ENCODE measurements at places on chromosomes 4 and X.

DNA sequence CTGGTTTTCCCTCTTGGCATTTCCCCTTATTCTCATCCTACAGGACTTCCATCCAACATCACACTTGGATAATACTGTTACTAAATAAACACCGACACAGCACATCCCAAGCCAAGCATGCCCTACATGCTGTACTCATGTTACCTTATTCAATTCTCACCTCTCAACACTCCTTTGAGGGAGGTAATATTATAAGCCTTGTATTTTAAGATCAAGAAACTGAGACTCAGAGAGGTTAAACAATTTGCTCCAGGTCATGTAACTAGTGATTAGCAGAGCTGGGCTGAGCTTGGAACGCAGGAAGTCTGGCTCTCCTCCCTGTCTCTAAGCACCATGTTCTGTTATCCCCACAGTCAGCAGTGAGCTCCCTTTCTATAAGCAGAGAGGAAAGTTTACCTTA lies 333.6 kb upstream of the IGFBP7 start:
- H3K27me3 ChIP-seq = no peaks in the 10 kb centered on the region
- no peak overlapping the region for H3K27ac ChIP-seq
- no peak overlapping the region for H3K4me3 ChIP-seq
- H3K4me1 ChIP-seq = peaks cover 46% of the 10 kb centered on the region
- peaks cover under 1% of the 10 kb centered on the region for H3K36me3 ChIP-seq

DNA sequence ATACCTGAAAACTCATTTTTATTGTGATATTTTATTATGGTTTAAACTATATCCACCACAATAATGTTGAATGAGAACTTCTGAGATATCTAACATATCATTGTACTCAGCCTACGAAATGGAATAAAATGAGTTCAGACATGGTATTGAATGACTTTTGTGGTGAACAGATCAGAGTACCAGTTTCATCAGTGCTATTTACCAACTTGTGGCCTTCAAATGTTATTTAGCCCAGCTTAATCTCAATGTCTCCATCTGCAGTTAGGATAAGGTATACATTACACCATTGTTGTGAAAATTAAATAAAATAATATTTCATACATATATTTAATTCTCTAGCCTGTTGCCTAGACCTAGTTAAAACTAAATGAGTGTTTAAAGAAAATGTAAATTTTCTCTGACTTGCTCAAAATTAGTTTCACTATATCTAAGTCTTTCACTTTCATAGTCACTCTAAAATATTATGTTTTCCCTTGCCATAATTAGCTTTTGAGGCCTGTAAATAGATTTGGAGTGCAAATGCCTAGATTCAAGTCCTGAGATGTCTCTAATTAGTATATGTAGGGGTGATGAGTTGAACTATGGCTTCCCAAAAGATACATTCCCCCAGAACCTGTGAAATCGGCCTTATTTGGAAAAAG lies 594.2 kb downstream of the STPG2 start:
- no peaks in the 10 kb centered on the region for H3K36me3 ChIP-seq
- no peaks in the 10 kb centered on the region for H3K27me3 ChIP-seq
- H3K4me3 ChIP-seq = no peak overlapping the region
- no peaks in the 10 kb centered on the region for H3K4me1 ChIP-seq
- no peak for DNase-seq
- H3K27ac ChIP-seq = no peak overlapping the region

DNA sequence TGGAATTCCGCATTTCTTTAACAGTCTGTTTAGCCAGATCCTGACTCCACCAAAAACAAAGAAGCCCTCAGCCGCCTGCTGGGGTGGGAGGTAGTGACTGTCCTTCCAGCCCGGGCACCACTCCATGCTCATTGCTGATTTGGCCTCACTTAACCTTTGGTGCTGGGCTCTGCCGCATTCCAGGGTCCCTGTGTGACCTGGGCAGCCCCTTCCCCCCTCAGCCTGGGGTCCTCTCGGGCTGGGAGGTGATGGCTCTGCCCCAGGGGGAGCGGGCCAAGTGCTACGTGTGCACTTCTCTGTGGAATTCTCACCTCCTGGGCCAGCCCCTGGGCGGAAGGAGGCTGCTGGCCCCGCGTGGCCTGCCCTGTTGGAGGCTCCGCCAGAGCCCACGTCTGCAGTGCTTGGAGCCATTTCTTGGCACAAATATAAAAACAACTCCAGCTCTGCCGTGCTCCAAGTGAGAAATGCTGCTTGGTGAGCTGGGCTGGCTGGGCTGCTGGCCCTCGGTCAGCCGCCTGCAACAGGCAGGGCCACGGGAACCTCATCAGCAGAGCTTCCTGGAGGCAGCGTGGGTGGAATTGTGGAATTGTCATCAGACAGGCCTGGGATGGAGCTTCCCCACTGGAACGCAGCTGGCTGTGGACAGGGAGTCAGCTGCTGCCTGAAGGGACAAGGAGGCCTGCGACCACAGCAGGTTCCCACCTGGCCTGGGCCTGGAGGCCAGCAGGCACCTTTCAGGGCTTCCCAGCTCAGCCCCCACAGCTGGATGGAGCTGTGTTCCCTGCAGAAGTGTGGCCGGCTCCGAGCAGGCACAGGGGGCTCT lies 66.0 kb downstream of the TRMT44 start:
- H3K27me3 ChIP-seq = no peaks in the 10 kb centered on the region
- DNase-seq = no peak
- no peaks in the 10 kb centered on the region for H3K36me3 ChIP-seq

DNA sequence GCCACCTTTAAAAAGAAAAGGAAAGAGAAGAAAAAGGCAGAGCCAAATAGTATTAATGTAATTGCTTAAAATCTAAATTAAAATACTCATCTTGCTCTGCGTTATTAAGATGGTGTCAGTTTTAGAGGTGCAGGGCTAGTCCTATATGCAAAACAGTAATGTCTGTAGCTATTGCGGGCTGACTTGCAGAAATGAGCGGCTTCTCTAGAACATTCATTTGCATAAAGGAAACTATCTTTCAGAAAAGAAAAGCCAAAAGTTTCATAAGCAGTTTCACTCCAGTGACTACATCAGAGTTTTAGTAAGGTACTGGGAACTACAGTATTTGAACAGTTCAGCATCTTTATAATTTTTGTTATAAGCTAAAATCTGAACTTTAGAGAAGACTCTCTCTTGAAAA lies 6.0 kb downstream of the SMAD1 start:
- no peaks in the 10 kb centered on the region for H3K27me3 ChIP-seq
- H3K27ac ChIP-seq = no peak overlapping the region
- H3K36me3 ChIP-seq = no peaks in the 10 kb centered on the region
- DNase-seq = no peak
- no peak overlapping the region for H3K4me3 ChIP-seq
- peaks cover 23% of the 10 kb centered on the region for H3K4me1 ChIP-seq

GRCh38 chrX:49238735-49239134 lies 3.5 kb downstream of the CCDC22 start:
- no peaks in the 10 kb centered on the region for H3K27me3 ChIP-seq
- no peak overlapping the region for H3K27ac ChIP-seq
- peaks cover 11% of the 10 kb centered on the region for H3K36me3 ChIP-seq
- no peak overlapping the region for H3K4me3 ChIP-seq

Data from mesothelial cell of epicardium (in vitro differentiated cells).